Right kidney (tissue), 9 donors: ENCODE measurements at places on chromosomes 2 and 18.

DNA sequence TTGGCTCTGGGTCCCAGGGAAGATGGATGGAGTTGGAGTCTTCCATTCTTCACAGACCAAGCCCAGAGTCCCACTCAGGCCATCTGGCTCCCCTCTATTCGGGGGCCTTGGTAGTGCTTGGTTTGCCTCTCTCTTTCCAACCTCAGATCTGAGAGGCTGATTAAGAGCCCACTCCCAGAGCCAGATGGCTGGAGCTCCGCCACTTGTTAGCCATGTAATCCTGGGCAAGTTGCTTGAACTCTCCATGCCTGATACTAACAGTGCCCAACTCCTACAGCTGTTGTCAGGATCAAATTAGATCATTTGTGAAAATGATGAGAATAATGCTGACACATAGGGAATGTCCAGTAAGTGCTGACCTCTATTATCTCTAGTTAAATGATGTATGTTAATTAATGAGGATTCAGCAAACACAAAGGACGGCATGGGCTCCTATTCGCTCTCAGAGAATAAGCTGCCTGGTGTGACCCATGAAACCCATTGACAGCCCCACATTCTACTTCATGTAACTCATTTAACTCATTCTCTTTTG is 46.6 kb upstream of the SLC14A1 start:
- DNase-seq, result no peak

DNA sequence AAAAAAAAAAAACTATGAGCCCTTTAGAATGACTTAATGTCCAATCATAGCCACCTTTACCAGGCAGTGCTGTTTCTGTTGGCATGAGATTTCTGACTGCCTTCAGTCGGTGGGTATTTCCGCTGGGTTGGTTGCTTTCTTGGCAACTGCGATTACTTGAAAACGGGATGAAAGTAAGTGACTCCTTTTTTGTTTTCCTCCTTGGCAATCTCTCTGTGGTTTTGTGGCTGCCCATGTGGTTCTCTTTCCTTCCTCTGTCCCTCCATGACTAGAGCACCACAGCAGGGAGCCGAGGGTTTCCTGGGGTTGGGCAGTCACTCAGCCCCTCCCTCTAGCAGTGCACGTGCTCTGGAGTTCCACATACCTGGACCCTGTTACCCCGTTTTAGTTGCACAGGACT is 112.1 kb downstream of the KLHL29 start:
- DNase-seq, result no peak

DNA sequence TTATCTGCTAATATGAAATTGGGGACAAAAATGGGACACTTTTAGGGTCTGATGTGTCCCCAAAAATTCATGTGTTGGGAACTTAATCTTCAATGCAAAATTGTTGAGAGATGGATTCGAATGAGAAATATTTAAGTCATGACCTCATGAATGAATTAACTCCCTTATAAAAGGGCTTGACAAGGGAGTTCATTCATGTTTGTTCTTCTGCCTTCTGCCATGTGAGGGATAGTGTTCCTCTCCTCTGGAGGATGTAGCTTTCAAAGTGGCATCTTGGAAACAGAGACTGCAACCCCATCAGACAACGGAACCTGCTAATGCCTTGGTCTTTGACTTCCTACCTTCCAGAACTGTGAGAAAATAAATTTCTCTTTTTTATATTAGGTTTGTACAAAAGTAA is 89.2 kb upstream of the LINC00305 start:
- DNase-seq, result no peak

DNA sequence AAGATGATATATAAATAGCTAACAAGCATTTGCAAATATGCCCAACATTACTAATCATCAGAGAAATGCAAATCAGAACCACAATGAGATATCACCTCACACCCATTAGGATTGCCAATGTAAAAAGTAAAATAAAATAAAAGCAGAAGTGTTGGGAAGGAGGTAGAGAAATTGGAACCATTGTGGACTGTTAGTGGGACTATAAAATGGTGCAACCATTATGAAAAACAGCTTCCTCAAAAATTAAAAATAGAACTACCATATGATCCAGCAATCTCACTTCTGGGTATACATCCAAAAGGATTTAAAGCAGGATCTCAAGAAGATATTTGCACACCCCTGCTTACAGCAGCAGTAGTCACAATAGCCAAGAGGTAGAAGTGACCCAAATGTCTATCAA is 99.8 kb upstream of the DAPL1 start:
- no peak for DNase-seq

- no peak for DNase-seq
Observed at GRCh38 chr18:50696929-50697328, 122.9 kb downstream of the MRO start.

- DNase-seq, result no peak
Observed at GRCh38 chr2:157898591-157898996, 22.5 kb upstream of the ACVR1 start.

DNA sequence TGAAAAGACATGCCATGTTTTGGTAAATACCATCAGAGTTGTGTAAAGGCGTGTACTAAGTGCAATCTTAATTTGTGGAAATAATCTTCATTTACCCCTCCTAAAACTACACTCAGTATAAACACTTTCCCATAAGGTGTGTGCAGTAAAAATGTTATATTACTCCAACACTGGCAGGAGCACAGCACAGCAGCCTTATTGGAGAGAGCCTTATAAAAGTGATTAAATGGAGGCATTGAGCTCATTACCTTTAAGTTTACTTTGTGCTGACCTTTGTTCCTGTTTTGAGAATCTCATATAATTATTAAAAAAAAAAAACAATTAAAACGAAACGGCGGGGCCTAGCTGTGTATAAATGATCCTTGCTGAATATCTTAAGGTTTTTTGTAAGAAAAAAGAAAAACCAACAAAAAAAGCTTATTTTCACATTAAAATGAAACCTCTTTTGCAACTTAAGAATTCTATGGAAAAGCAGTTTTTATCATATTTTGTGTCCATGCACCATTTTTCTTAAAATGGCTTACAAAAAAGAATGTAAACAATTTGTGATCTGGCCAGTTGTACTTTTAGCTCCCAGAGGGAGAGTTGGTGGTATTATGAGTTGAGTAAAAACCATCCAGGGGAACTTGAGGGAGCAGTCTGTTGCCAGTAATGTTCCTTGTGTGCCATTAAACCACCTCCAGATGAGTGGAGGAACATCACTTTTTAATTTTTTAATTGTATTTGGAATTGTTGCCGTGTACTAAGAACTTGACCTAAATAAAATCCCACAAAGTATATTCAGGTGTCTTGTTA is 103.4 kb downstream of the ABI2 start:
- DNase-seq, result no peak

DNA sequence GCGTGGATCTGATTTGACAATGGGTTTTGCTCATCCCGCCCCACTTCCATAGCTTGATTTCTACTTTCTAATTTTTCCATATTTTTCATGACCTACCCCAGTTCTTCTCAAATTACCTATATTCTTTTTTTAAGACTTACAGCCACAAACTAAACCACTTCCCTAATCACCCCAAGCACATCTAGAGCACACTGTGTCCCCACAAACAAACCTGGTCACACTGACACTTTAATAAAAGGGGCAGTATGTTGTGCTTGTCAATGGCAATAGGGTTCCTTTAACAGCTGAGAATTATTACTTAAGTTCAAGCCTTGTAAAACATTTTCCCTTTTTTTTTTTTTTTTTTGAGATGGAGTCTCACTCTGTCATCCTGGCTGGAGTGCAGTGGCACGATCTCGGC is 47.1 kb downstream of the MREG start:
- no peak for DNase-seq

DNA sequence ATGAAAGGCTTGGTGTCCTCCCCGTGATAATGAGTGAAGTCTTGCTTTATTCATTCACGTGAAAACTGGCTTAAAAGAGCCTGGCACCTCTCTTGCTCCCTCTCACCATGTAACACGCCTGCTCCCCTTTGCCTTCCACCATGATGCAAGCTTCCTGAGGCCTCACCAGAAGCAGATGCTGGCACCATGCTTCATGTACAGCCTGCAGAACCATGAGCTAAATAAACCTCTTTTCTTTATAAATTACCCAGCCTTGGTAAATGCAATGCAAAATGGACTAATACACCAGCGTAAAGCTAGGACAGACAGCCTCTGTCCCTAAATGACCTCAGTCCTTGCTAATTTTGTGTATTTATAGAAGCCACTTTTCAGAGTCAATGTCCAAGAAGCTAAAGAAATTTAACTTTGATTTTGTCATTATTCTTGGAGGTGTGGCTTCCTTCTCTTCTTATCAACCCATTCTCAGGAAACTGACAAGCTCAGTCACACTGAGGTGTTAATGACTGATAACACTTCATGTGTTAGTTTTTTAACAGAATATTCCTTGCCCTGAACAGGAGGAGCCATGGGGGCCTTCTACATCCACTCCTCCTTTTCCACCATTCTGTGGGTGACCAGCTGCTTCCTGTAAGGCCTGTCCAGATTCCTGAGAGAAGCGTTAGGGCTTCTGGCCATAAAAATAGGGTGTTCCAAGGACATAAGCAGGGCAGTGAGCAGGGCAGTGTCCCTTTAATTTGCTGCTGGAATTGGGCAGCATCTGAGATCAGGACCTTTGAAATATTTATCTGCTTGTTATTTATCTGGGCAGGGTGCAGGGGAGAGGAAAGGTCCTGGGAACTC is 38.0 kb upstream of the EPAS1 start:
- DNase-seq, result no peak

GRCh38 chr2:70746094-70746974 is 21.7 kb downstream of the ADD2 start:
- DNase-seq, result no peak

GRCh38 chr2:32436150-32436549 is 79.3 kb downstream of the BIRC6 start:
- no peak for DNase-seq

DNA sequence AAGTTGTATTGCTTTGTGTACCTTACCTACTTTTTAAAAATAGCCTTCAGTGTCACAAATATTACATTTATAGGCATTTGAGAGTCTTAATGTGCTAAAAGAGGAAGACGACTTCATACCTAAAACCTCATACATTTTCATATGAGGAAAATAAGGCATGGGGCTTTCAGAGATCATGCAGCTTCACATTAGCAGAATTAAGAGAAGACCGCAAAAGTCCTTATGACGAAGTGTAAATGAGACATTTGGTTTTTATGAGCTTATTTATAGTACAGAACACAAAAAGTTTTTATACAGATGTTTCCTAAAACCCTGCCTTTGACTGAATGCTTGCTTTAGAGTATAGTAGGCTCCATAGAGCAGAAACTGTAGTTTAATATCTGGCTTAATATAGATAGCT is 10.1 kb upstream of the CCDC138 start:
- no peak for DNase-seq
